ENCODE measurements at places on chromosomes 6 and 20.

- no peak for DNase-seq
These were observed 306.0 kb downstream of the FARS2 start for GRCh38 chr6:5567352-5567751.

GRCh38 chr6:102749210-102749971 is 1355.9 kb downstream of the GRIK2 start:
- DNase-seq = no peak

GRCh38 chr6:63440057-63440456 is 120.3 kb upstream of the LGSN start:
- no peak for DNase-seq

DNA sequence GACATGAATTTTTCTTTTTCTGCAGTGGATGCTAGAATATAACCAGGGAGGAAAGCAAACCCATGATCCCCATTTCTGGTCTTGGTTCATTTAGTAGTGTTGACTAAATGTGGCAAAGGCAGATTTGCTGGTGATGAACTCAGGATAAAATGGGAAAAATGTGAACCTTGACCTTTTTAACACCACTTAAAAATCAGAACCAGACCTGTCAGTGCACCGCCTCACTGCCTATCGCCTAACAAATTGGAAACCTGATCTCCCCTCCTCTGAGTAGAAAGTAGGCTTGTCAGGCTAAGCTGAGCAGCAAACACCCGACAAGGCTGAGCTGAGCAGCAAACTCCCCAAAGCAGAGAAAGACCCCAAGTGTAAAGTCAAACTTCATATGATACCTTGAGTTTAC is 254.8 kb downstream of the FOXC1 start:
- DNase-seq = no peak

DNA sequence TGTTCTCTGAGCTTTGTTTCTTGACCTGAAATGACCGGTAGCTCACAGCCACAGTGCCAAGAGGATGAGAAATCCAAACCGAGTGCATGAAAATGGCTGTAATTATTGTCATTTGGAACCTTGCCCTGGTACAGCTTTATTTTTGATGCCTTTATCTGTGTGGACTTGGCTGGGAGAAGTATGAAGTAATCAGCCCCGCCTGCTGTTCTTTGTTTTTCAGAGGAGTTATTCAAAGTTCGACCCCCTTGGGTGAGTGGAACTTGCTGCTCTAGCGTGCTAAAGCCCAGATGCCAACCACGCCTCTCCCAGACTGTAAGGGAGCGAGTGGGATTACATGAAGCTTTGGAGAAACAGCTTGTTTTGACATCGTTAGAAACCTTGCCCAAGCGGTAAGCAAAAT is 48.3 kb downstream of the ECT2L start:
- no peak for DNase-seq

DNA sequence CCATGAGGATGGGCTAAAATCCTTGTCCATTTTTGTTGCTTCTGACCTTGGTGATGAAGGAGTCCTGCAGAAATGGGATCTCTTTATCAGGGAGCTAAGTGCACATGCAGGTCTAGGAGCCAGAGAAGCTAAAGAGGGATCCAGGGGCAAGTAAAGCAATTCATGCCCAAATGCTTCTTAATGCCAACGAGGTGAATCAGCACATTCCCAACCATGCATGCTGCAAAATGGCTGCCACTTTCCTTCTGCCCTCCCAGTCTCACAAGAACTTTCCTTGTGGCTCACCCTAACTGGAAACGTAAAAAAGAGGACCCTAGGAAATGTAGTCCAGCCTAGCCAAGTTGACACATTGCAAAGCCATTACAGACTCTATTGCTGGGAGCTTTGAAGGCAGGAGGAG is 298.4 kb downstream of the MAFB start:
- DNase-seq = no peak

DNA sequence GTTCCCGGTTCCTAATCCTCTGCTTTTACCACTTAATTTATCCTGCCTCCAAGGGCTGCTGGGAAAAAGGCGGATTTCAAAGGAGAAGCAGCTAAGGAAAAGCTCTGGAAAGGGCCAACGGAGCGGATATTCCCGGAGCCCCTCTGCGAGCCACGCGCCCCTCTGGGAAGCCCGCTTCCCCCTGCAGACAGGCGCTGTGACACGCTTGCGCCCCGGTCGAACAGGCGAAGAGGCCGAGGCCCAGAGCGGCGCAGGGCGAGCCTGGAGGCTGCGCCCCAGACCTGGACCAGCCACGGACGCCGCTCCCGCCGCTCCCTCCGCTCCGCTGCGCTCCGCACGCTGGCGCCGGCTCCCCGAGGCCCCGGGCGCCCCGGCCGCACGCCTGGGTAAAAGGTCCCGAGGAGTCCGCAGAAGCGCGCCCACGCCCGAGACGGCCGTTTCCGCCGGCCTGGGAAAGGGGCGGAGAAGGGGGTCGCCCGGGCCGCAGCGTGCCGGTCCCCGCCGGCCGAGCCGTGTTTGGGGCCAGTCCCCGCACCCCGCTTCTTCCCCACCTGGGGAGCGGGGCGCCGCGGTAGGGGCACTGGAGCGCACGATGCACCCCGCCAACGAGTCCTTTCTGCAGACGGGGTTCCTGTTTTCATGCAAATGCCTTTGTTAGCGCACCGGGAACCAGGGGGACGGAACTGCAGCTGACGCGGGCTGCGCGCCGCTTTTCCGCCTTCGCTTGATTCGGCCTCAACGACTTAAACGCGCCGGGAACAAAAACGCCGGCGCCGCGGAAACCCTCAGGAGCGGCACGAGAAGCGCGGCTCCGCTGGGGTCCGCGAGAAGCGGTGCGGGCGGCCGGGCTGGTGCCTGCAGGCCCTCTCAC is 91.9 kb upstream of the SIRPA start:
- DNase-seq = peak; percentile 87

DNA sequence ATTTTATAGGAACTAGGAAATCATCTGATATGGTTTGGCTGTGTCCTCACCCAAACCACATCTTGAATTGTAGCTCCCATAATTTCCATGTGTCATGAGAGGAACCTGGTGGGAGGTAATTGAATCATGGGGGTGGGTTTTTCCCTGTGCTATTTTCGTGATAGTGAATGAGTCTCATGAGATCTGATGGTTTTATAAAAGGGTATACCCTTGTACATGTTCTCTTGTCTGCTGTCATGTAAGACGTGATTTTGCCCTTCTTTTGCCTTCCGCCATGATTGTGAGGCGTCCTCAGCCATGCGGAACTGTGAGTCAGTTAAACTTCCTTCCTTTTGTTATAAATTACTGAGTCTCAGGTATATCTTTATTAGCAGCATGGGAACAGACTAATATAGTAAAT is 27.9 kb downstream of the EPM2A start:
- no peak for DNase-seq

DNA sequence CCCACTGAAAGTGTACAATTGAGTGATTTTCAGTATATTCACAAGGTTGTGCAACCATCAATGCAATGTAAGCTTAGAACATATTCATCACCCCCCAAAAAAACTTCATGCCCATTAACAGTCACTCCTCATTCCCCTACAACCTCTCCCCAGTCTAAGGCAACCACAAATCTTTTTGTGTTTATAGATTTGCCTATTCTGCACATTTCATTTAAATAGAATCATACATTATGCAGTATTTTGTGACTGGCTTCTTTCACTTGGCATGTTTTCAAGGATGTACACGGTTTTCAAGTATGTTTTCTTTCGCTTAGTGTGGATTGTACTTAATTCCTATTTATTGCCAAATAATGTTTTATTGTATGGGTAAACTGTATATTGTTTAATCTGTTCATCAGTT is 329.3 kb upstream of the RNF24 start:
- no peak for DNase-seq

GRCh38 chr6:80720824-80721223 is 614.4 kb downstream of the BCKDHB start:
- DNase-seq = no peak

GRCh38 chr6:141752677-141753076 is 380.0 kb upstream of the GJE1 start:
- DNase-seq = no peak

- DNase-seq = no peak
These were observed 31.8 kb downstream of the L3MBTL3 start for GRCh38 chr6:130050230-130050629.

- DNase-seq = no peak
These were observed 40.5 kb upstream of the FRMD1 start for GRCh38 chr6:168119539-168119938.

- peak; percentile 81 for DNase-seq
These were observed 119.4 kb downstream of the NCOA3 start for GRCh38 chr20:47620808-47621805.

DNA sequence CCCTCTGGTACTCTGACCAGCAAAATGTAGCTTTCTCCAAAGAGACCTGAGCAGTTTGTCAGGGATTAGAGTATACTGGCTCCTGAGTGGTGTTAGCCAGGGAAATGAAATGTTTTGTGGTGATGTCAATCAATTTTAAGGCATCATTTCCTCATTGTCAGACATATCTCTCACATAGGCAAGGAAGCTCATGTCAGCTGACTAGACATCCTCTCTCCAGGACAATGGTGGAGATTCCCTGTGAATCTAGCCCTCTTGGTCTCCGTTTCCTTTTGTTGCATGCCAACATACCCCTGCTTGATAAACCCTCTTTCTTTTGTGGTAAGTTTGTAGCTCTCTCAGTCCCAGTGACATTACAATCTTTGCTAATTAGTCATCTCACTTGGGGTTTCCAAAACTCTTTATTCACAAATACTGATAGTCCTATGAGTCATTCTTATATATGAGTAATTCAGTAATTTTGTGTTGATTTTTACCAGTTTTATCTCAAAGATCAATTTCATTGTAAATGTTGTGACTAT is 135.6 kb upstream of the PTPRK start:
- no peak for DNase-seq

GRCh38 chr6:69391106-69391505 is 405.7 kb downstream of the LMBRD1 start:
- DNase-seq = no peak

DNA sequence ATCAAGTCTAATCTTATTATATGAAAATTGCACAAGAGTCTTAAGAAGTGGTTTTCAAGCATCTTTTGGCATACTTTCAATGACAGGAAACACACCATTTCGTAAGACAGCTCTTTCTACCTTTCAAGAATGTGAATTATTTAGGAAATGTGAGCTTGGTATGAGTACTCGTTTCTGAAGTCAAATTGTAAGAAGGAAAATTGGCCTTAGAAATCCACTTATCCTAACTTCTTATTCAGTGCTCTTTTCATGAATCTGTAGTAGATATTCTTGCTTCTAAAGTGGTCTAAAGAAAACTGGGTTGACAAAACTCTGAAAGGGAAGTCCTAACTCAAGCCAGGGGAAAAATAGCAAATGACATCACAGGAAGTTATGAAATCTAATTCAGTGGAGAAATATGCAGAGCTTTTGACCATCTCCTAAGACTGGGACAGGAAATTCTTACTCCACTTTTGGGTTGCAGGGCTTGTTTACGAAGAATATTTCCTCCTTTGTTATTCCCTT is 38.5 kb upstream of the OGFRL1 start:
- DNase-seq = peak; percentile 64

GRCh38 chr6:32087574-32088486 is 21.3 kb downstream of the TNXB start:
- DNase-seq = peak; percentile 63

- DNase-seq = no peak
These were observed 180.7 kb upstream of the HS3ST5 start for GRCh38 chr6:114523508-114523907.

DNA sequence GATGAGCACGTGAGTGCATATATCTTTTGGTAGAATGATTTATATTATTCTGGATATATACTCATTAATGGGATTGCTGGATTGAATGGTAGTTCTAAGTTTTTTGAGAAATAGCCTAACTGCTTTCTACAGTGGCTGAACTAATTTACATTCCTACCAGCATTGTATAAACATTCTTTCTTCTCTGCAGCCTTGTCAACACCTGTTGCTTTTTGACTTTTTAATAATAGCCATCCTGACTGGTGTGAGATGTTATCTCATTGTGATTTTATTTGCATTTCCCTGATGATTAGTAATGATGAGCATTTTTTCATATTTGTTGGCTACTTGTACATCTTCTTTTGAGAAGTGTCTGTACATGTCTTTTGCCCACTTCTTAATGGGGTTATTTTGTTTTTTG is 116.3 kb downstream of the ADTRP start:
- DNase-seq = no peak

- no peak for DNase-seq
These were observed 60.6 kb downstream of the STK35 start for GRCh38 chr20:2162125-2162822.

DNA sequence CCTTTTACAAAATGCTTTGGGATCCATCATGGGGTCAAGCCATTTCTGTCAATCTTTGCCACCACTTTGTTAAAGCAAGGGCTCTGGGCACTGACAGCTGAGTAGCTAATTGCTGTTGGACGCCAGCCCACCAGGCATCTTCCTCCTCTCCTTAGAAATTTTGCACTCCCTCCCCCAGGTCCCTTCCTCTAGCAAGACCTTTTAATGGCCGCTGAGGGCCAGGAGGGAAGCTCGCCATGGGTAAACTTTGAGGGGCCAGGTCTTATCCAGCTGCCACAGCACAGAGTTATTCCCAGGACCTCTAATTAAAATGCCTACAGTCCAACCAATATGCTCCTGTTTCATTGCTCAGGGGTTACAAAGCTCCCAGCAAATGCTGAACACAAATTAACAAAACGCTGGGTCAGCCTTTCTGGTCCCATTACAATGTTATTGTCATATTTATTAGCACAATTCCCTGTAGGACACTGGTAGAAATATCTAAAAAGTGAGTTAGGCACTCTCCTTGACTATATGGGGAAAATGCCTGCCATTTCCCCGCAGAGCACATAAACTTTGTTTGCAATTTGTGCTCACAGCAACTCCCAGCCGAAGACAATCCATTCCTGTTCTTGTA is 16.8 kb downstream of the SCML4 start:
- DNase-seq = no peak

- peak; percentile 58 for DNase-seq
These were observed 40.6 kb downstream of the ISM1 start for GRCh38 chr20:13261460-13262301.

DNA sequence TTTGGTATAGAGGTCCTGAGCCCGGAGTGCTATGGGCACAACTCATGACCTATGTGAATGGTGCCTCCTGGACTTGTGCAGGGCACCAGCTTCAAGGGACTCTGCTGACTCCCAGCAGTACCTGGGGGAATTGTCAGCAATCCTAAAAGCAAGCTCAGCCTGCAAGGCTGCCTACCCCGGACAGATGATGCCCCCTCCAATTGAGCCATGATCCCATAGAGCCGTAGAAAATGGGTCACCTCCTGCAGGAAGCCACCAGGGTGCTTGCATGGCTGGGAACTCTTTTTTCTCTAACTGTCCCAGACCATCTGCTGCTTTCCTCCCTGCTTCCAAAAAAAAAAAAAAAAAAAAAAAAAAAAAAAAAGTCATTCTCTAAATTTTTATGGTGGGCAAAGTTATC is 12.9 kb upstream of the PRND start:
- no peak for DNase-seq

- no peak for DNase-seq
These were observed 132.1 kb upstream of the SALL4 start for GRCh38 chr20:51934301-51935002.

Data from KBM-7 (cell line).